CD4-positive, CD25-positive, alpha-beta regulatory T cell (primary cell): ENCODE measurements at places on chromosomes 11 and 22. TPM values are rescaled to one million over a fixed set of nuclear protein-coding genes. Genes with fewer than 3 reads are reported as not detected.

The CRYBB3 gene
- total RNA-seq = not detected

The CHRNA10 gene
- 1.4 TPM for total RNA-seq

The HEPN1 gene
- total RNA-seq = not detected

The OR6T1 gene
- total RNA-seq = not detected

The SYT8 gene
- total RNA-seq = not detected

The NEFH gene
- 0.32 TPM for total RNA-seq

The DGCR6 gene
- 6.5 TPM for total RNA-seq

The ELMOD1 gene
- total RNA-seq = not detected

The CRYBB2 gene
- total RNA-seq = not detected

The FAM83F gene
- 3.2 TPM for total RNA-seq

The OR8B12 gene
- total RNA-seq = not detected

The HIC2 gene
- total RNA-seq = 9.7 TPM

The OR2AT4 gene
- not detected for total RNA-seq

The TYR gene
- total RNA-seq = not detected

The DDX17 gene
- 658 TPM for total RNA-seq

The OR51E1 gene
- not detected for total RNA-seq

The SLC5A1 gene
- not detected for total RNA-seq

The TBX1 gene
- total RNA-seq = not detected

The ASPHD2 gene
- total RNA-seq = 4.3 TPM

The OR51B2 gene
- total RNA-seq = not detected

The CNTN5 gene
- not detected for total RNA-seq
